Naive thymus-derived CD4-positive, alpha-beta T cell (primary cell): ENCODE measurements at places on chromosomes 5 and 9.
A peak's percentile ranks its signal among the peaks of the same experiment; 100 is the strongest.

DNA sequence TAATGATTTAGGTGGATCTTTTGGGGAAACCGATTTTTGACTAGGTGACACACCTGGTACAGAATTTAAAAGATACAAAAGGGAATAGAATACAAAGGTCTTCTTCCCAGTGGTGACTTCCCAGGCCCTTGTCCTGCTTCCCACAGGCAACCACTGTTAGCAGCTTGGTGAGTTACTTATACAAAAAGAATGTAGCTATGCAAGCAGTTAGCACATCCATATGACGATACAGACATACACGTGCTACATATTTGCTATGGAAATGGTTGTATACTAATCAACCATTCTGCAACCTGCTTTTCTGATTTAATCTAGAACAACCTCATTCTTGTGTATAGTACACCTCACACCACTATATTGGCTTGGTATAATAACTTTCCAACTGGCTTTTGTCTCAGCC, 51.0 kb downstream of the OTULIN start:
- no peak for DNase-seq

DNA sequence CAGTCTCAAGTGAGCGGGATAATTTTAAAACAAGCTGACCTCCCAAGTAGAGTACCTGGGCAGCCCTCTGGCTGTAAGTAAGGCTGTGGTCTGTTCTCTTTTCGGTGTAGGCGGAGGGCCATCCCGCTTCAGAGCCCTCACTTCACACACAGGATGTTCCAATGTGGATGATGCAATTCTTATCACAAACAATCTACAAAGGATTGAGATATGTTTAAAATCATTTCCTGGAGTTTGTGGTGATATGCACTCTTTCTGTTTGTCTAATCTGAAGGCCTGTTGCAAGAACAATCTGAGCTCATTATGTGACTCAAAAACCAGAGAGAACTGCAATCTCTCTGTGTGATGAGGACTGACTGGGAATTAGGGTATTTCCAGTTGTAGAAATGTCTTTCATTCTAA, 42.5 kb downstream of the ITGA2 start:
- DNase-seq: peak; percentile 60

GRCh38 chr5:151357792-151358191, 10.4 kb upstream of the SLC36A2 start:
- no peak for DNase-seq

DNA sequence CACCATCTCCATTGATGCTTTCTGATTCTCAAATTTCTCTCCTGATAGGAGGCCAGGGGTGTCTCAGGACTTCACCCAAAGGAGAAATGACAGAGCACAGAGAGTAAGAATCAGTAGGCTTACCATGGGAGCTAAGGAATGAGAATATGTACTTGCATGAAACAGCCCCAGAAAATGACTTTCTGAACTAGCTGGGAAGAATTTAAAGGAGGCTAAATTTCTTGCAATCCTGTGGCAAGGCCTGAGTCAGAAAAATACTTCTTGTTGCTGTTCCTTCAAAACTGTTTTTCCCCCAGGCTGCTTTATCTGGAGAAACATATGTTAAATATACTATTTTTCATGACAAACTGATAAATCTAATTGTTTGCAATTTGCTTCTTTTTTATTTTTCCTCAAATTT, 53.4 kb upstream of the FBXL7 start:
- DNase-seq: no peak

DNA sequence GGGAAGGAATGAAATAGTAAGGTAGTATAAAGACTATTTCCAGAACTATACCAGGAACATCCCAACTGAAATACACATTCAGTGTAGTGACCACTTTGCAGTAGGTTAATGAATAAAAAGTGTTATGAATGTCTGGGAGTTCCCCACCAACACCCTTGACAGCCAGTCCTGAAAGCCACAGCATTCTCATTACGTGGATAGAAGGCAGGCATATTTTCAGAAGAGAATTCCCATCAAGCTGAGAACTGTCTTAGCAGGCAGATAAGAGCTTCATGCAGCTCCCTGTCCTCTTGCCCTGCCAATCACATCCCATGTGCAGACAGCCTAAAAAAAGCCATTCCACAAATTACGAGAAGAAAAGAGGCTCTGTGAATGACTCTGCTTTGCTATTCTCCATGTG, 695.0 kb downstream of the DTWD2 start:
- no peak for DNase-seq

GRCh38 chr5:106086352-106086751, 1584.4 kb downstream of the EFNA5 start:
- no peak for DNase-seq

GRCh38 chr5:21581508-21581907, 1271.6 kb downstream of the CDH12 start:
- no peak for DNase-seq

DNA sequence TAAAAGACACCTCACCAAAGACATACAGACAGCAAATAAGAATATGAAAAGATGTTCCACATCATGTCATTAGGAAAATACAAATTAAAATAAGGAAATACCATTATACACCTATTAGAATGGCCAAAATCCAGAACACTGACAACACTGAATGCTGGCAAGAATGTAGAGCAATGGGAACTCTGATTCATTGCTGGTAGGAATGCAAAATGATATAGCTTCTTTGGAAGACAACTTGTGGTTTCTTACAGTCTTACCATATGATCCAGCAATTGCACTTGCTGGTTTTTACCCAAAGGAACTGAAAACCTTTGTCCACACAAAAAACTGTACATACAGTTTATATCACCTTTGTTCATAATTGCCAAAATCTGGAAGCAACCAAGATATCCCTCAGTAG, 6.5 kb downstream of the TMEM161B start:
- DNase-seq: no peak

DNA sequence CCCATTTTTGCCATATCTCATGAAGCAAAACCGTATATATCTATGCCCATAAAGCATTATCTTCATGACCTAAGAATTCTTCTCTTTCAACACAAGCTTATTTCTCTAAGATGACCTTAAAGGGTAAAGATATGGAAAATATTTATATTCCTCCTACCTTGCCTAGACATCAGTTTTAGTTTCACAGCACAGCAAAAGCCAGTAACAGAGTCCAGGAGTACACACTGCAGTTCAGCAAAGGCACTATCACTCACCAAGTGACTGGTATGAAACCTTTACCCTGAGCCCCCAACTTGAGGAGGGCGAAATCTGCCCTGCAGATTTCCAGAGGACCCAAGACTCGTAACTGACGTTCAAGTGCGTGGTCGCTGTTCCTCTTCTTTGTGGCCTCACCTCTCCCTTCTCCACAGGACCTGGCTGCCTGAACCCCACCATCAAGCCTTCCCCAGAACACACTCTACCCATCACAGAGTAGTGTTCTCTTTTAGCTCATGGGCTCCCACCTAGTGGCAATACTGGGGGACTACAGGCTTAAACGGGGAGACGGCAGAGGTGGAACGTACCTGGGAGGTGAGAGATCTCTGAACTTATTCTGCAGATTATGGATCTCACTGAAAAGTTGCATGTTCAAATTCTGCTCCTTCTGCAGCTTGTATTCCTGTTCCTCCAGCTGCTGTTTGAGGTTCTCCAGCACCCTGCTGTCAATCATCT, 141.0 kb downstream of the CDK5RAP2 start:
- no peak for DNase-seq

GRCh38 chr9:138028596-138028995, 151.0 kb downstream of the CACNA1B start:
- DNase-seq: no peak

- DNase-seq: no peak
These were observed 37.4 kb downstream of the PRRX2 start for GRCh38 chr9:129702589-129703520.

- no peak for DNase-seq
These were observed 70.1 kb downstream of the KIAA1958 start for GRCh38 chr9:112556497-112557442.

GRCh38 chr9:108755979-108756378, 99.8 kb downstream of the ACTL7B start:
- no peak for DNase-seq

- no peak for DNase-seq
These were observed 210.5 kb downstream of the NXNL2 start for GRCh38 chr9:88745276-88746001.

DNA sequence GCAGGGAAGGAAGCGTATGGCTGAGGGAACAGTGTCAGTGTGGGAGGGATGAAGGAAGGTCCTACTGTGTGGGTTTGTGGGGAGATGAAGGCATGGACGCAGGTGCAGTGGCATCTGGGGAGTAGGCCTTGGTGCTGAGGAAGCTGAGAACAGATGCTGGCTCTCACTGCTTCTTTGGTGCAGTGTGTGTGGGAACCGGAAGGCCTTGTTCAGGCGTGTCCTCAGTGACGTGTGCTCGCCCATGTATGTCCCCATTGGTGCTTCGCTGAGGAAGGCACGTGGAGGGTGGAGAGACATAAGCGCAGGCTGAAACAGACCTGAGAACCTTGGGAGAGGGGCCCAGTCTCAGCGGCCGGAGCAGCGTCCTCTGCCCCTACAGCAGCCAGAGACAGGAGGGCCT, 18.7 kb downstream of the ADAMTS13 start:
- DNase-seq: no peak

DNA sequence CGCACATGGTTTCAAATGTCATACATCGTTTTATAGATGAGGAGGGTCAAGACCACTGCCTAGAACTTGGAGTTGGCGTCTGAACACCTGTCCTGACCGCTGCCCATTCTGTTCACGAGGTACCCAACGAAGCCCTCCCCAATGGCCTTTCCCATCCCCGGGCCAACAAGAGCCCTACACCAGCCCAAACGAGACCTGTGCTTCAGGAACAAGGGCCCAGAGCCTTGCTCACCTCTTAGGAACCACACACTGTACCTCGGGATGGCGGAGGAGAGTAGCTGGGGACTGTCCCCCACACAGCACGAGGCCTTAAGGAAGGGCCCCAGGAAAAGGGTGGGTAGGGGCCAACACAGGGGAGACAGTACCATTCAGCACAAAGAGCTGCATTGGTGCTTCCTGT, 3.0 kb downstream of the SURF6 start:
- no peak for DNase-seq

GRCh38 chr5:60492958-60493357, 207.0 kb downstream of the DEPDC1B start:
- DNase-seq: no peak

DNA sequence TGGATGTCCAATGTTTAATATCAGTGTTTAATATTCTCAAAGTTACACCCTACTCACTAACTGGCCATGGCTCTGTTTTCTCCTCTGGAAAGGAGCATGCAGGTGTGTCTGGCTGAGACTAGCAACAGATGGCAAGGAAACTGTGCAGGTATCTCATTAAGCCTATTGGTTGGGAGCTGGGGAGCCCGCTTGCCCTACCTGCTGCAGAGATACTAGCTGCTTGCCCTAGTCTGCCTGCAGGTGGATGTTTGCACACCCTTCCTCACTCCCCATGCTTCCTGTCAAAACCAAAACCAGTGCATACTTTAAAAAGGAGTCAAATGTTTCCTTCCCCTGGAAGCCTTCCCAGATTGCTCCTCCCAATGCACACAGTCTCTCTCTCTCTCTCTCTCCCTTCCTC, 228.3 kb upstream of the RASEF start:
- no peak for DNase-seq

DNA sequence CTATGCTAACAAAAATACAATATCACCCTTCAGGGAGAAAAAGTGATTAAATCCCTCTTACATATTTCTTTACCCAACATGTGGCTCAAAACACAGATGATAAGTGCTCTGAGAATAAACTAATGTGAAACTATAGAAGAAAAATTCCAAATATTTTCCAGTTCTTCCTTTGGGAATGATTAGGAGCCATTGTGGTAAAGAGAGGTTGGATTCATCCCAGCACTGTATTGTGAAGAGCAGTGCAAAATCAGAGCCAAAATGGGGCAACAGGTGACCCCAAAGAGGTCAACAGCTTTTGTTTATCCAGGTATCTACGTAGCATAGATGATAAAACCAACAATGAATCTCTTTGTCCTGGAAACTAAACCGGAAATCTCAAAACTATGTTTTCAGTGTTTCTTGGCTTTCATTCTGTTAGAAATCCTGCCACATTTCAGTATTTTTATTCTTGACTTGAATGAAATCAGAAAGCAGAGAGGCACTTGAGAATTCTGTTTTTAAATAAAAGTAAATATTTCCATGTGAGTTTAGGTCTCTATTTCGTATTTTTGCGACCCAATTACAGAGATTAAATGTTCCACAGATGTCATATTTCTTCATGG, 120.4 kb upstream of the FST start:
- DNase-seq: no peak

DNA sequence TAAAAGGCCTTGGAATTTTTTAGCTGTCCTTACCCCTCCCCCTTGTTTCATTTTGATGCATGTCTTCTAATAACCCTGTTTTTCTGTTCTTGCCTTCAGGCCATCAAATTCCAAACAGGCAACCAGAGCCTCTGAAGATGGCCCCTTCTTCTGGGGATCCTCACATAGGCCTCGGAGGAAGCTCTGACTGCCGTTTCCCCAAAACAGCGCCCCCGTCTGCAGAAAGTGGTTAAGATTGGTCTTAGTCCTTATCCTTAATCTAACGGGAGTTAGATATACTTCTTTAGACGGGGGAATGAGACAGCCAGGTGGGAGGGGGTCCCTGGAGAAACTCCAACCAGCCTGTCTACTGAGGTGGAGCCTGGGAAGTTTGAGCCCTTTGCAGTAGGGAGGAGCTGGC, 226.3 kb upstream of the ZNF608 start:
- DNase-seq: no peak
